ENCODE measurements at places on chromosomes 3 and 15. TPM values are rescaled to one million over a fixed set of nuclear protein-coding genes. Genes with fewer than 3 reads are reported as not detected.

The SELENOS gene
- total RNA-seq, result 45.1 TPM

The KCTD6 gene
- total RNA-seq, result 13.0 TPM

The CPLX3 gene
- not detected for total RNA-seq

DNA sequence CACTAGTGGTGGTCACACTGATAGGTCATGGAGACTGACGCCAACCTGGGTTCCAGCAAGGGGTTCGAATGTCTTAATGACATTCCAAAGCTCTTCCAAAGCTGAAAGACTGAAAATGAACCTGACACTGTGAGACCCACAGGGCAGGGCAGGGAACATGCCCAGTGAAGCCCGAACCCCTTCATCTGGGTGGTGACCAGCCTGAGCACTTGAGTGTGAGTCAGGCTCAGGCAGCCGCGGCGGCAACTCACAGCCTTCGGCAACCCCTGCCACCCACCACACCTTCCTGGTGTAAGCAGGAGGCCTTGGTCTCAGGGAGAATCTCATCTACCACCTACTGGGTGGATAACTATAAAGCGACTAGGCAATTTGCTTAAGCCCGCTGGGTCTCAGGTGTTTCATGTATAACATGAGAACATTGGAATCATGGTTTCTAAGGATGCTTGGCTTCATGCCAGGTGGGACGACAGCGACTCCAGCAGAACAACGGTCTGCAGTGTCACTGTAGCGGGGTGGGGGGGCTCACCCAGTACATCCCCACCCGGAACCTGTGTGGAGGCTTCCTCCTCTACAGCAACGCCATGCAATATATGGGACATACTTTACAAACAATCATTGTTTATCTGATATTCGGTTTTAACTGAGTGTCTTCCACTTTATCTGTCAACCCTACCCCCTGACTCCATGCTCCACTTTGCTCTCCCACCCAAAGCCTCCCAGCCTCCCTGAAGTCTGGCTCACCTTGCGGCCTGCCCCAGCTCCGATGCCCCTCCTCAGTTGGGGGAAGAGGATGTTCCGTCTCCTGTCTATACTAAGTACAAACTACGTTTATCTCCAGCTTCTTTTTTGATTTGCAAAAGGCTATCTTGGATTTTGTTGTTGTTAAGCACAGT is 125.0 kb upstream of the MEF2A start:
- no peaks in the 10 kb centered on the region for H3K27me3 ChIP-seq
- H3K4me3 ChIP-seq, result no peak overlapping the region
- H3K36me3 ChIP-seq, result no peaks in the 10 kb centered on the region
- no peak overlapping the region for H3K27ac ChIP-seq

DNA sequence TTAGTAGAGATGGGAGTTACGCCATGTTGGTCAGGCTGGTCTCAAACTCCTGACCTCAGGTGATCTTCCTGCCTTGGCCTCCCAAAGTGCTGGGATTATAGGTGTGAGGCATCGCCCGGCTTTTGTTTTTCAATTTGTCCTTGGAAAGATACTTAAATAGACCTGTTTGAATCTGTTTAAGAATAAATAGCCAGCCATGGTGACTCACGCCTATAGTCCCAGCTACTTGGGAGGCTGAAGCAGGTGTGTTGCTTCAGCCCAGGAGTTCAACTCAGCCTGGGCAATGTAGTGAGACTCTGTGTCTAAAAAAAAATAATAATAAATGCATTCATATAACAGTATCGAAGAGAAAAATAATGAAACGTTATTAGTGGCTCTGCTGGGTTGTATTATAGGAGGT is 17.3 kb downstream of the SNAPC5 start:
- peaks cover 16% of the 10 kb centered on the region for H3K4me1 ChIP-seq
- no peak overlapping the region for H3K4me3 ChIP-seq
- no peak overlapping the region for H3K27ac ChIP-seq

DNA sequence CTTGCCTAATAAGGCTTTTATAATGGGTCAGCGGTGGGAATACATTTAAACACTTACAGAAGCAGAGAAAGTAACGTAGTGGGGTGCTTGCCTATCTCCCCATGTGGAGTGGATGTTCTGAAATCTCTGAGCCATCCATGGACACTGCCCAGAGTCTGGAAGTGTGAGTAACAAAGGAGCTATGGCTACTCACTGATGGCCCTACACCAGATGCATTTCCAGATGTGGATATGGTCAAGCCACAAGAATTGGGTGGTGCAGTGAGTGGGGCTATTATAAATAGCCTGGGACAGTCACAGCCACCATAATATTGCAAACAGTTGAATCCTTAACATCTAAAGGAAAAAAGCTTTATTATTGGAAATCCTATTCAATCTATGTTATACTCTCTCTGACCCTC is 96.6 kb downstream of the CGNL1 start:
- DNase-seq, result no peak
- no peaks in the 10 kb centered on the region for H3K36me3 ChIP-seq
- H3K4me3 ChIP-seq, result no peak overlapping the region
- no peak overlapping the region for H3K27ac ChIP-seq

GRCh38 chr3:117019082-117019713 is 309.6 kb downstream of the TUSC7 start:
- H3K36me3 ChIP-seq, result no peaks in the 10 kb centered on the region
- peak; percentile 71 for DNase-seq
- no peak overlapping the region for H3K27ac ChIP-seq
- H3K4me3 ChIP-seq, result no peak overlapping the region

GRCh38 chr3:72797773-72798543 is 50.3 kb downstream of the SHQ1 start:
- H3K4me1 ChIP-seq, result no peaks in the 10 kb centered on the region
- H3K27me3 ChIP-seq, result no peaks in the 10 kb centered on the region
- H3K4me3 ChIP-seq, result no peak overlapping the region
- no peaks in the 10 kb centered on the region for H3K36me3 ChIP-seq

GRCh38 chr15:63030101-63030551 is 12.4 kb upstream of the TPM1 start:
- H3K27ac ChIP-seq, result no peak overlapping the region
- H3K27me3 ChIP-seq, result no peaks in the 10 kb centered on the region
- no peak for DNase-seq
- H3K36me3 ChIP-seq, result no peaks in the 10 kb centered on the region

All from body of pancreas (tissue), 4 donors.